ENCODE measurements at places on chromosomes 12 and 14. TPM values are rescaled to one million over a fixed set of nuclear protein-coding genes. Genes with fewer than 3 reads are reported as not detected.
A peak's percentile ranks its signal among the peaks of the same experiment; 100 is the strongest.

Gene NPAS3
- total RNA-seq: 0.86 TPM

GRCh38 chr12:64696080-64696741 lies 63.0 kb downstream of the GNS start:
- DNase-seq: peak; percentile 62

DNA sequence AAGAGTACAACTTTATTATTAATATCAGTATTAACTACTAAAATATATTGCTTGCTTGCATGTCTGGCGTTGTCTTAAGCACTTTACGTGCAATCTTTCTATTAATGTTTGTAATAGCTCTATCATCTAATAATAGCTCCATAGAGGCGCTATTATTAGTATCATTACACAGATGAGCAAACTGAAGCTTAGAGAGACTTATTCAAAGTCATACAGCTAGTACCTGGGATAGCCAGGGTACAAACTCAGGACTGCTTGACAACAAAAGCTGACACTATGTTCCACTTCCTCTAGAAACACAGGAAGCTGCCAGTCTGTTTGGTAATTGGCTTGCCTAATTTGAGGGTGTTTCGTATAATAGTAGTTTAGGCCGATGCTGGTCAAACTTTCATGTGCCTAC lies 523.2 kb downstream of the RMST start:
- no peak for DNase-seq

Gene GPR162
- total RNA-seq: 2.6 TPM

Gene CLEC7A
- under 0.01 TPM for total RNA-seq

Gene GLS2
- total RNA-seq: not detected

Gene DCAF4
- 14.8 TPM for total RNA-seq

DNA sequence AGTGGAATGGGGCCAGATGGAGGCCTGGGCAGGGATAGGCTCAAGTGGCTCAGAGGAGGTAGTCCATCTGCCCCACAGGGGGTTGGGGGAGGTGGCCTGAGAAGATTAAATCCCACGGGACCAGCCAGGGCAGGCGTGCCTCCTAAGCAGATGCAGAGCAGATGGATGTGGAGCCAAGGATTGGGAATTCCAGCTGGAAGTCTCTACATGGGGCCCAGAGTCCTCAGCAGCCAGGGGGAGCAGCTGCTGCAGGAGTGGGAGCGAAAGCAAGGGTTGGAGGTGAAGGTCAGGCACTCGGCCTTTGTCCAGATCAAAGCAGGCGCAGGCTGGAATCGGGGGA lies 42.4 kb upstream of the VRK1 start:
- no peak for DNase-seq

Gene INHBC
- total RNA-seq: not detected

GRCh38 chr12:5830111-5830510 lies 114.9 kb downstream of the ANO2 start:
- DNase-seq: no peak

DNA sequence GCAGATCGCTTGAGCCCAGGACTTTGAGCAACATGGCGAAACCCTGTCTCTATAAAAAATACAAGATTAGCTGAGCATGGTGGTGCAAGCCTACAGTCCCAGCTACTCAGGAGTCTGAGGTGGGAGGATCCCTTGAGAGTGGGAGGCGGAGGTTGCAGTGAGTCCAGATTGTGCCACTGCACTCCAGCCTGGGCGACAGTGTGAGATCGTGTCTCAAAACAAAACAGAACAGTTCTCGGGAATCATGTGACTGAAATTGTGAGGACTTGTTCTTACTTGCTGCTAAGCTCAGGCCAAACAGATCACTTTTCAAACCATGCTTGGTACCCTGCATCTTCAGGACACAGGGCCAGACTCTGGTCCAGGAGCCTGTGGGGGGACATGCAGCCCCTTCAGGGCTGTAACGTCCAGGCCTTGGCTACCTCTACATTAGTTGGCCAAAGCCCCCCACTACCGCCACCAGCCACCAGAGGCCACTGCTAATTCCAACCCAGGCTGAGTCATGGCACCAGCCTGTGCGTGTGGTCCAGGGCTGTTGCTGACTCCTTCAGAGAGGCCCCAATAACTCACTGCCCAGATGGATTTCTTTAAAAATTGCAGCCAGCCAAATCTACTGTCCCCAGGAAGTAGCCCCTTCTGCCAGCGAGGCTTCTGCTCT lies 33.4 kb upstream of the SYNDIG1L start:
- DNase-seq: peak; percentile 46

Gene TMEM63C
- total RNA-seq: not detected

GRCh38 chr12:113222730-113223531 lies 1.7 kb downstream of the TPCN1 start:
- peak; percentile 99 for DNase-seq

Gene PLEK2
- 4.5 TPM for total RNA-seq

Gene LBHD2
- total RNA-seq: not detected

GRCh38 chr12:59431266-59431665 lies 164.6 kb upstream of the SLC16A7 start:
- no peak for DNase-seq

GRCh38 chr12:83793616-83794015 lies 1106.9 kb downstream of the TMTC2 start:
- no peak for DNase-seq

Gene RPGRIP1
- not detected for total RNA-seq

GRCh38 chr14:100585448-100586152 lies 1.6 kb downstream of the BEGAIN start:
- DNase-seq: no peak

GRCh38 chr14:35963209-35963608 lies 137.1 kb downstream of the BRMS1L start:
- DNase-seq: no peak

GRCh38 chr12:119589097-119589496 lies 4.5 kb upstream of the TMEM233 start:
- peak; percentile 5 for DNase-seq

DNA sequence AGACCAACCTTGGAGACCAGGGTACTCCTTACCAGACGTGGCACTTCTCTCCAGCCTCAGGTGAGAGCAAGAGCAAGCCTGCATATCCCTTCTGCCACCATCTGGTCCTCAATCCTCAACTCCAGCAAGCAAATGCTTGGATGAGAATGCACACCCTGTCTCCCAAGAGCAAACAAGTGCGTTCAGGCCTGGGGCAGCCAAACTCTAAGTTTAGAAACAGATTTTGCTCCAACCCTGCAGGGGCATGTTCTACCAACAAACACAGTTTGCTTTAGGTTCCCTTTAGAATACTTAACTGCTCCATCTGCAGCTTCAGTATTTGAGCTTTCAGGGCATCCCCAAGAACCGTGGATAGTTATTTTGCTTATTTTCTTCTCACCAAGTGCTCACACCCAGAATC lies 55.9 kb upstream of the FICD start:
- DNase-seq: no peak

DNA sequence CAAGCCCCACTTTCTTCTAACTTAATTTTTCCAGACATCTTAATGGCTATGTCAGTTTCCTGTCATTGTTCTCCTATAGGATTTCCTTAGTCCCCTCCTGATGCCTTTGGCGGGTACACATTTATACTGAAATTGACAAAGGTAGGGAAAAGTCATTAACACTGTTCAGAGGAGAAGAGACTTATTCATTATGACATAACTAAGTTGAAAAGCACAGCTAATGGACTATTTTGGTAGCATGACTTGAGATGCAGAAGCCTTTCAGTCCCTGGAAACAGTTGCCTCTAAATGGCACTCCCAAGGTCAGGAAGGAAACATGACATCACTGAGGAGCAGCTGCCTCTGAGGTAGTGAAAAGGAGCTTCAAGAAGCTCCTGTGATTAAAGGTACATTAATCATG lies 317.5 kb upstream of the KITLG start:
- DNase-seq: no peak

GRCh38 chr14:23469906-23470403 lies 452 bp downstream of the NGDN start:
- DNase-seq: no peak

Gene RHEBL1
- 0.64 TPM for total RNA-seq

DNA sequence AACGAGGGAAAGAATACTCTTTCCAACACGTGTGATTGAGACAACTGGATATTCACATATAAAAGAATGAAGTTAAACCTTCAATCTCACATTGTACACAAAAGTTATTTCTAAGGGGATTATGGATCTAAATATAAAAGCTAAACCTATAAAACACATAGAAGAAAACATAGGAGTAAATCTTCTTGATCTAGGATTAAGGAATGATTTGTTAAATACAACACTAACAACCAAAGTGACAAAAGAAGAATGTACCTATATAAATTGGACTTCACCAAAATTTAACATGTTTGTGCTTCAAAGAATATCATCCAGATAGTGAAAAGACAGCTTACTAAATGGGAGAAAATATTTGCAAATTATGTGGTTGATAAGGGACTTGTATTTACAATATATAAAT lies 36.9 kb upstream of the DLGAP5 start:
- no peak for DNase-seq

- no peak for DNase-seq
Observed at GRCh38 chr14:34569750-34570149, 30.2 kb upstream of the EAPP start.

All from fibroblast of villous mesenchyme (primary cell).